ENCODE measurements at places on chromosomes 12 and 14. TPM values are rescaled to one million over a fixed set of nuclear protein-coding genes. Genes with fewer than 3 reads are reported as not detected.

DNA sequence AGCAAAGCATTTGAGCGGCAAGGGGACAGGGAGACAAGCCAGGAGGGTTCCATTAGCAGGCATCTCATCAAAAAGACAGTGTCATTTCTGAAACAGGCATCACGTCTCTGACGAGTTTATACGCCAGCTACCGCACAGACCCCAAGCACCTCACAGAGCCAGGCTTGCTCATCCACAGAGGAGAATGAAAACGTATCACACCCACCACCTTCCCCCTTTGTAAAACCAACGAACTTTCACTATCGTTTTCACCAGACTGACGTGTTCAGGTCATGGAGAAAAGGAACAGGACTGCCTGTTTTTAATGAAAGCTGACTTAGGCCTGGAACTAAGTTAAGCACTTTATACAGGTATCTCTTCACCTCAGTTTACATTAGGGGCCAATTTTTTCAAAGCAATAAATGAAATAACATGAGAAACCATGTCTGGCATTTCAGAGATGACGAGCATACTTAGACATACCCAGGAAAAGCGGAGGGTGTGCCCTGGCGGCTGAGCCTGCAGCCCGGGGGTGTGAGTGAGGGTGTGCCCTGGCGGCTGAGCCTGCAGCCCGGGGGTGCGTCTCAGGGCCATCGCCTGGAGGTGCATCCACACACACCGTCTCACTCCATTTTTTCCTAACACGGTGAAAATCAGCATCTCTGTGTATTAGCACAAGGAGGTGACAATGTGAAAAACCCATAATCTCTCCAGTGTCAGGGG lies 41.9 kb downstream of the STX2 start:
- no peak for DNase-seq

GRCh38 chr14:72701605-72702004 lies 192.3 kb downstream of the DPF3 start:
- no peak for DNase-seq

- DNase-seq: no peak
Measured at GRCh38 chr14:100845341-100845740, 19.4 kb downstream of the MEG3 start.

DNA sequence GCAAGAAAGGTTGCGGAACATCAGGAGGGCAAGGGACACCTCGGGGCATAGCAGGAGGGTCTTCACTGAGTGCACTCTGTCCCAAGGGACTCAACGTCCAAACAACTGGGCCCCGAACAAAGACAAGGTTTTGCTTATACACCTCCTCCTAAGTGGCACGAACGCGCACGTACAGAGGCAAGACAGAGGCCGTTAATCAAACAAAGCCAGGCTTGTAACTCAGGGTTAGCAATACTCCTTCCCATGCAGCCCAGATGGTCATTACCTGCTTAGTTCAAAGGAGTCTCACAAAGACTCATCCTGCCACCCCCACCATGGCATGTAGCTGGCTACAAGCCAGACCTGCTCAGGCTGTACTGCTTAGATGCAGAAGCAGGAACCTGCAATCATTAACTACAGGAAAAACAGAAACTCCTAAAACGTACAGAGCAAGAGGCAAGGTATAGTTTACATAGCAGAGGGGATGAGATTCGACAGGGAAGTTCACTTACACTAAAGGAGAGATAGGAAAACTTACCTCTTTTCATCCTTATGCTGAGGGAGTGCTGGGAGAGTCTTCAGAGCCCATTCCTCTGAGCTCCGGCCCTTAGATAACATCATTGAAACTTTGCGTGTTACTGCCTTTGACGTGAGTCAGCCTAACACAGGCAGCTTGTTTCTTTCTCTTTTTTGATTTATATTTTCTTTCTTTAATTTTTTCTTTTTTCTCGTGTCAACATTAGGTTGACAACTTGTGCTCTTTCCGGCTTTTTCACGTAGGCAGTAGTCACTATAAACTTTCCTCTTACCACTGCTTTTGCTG lies 1319.1 kb downstream of the TMEM121 start:
- DNase-seq: peak; percentile 85

DNA sequence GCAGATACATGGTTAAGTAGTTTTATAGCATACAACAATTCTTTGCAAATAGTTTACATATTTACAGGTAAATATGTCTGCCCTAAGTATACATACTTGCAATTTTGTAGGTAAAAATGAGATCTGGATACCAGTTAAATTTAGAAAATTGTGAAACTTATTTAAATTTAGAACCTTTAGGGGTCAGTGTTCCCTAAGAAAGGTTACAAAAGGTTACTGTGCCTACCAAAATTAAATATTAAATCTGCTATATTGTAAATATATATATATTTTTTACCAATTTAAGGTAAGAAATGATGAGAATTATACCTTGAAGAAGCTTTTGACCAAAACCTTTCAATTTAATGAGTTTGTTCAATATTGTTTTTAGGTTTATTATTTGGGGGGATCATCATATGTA lies 54.0 kb downstream of the MIPOL1 start:
- no peak for DNase-seq

Gene GDF3
- total RNA-seq: not detected

Gene RPS6KA5
- 19.7 TPM for total RNA-seq

GRCh38 chr12:47105914-47106674 lies 26.3 kb upstream of the AMIGO2 start:
- no peak for DNase-seq

DNA sequence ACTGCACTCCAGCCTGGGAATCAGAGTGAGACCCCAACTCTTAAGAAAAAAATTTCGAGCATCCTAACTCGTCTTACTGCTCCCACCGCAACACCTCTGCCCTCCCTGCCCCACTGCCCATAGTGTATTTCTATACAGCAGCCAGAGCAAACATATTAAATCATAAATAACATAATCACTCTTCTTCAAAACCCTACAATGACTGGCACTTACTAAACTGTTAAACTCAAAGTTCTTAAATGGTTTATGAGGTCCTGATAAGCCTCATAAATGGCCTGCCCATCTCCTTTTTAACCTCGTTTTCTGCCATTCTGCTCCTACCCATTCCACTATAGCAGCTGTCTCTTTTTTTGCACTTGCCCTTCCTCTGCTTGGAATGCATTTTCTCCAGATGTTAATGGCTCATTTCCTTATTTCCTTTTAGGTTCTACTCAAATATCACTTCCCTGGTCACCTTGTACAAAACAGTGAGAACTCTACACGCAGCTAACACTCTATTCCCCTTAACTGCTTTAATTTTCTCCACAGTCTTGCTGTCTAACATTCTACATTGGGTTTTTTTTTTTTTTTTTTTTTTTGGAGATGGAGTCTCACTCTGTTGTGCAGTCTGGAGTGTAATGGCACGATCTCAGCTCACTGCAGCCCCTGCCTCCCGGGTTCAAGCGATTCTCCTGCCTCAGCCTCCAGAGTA lies 45.2 kb downstream of the CDK17 start:
- DNase-seq: no peak

Measured in ureter (tissue), 1 donor.